Liver (tissue), 10 donors: ENCODE measurements at places on chromosomes 2 and 18.

- H3K27me3 ChIP-seq: no peaks in the 10 kb centered on the region
- no peak for DNase-seq
- H3K36me3 ChIP-seq: no peaks in the 10 kb centered on the region
- no peak overlapping the region for H3K4me3 ChIP-seq
Observed at GRCh38 chr18:11366410-11366809, 217.0 kb upstream of the PIEZO2 start.

GRCh38 chr2:129174143-129174542 is 805.3 kb upstream of the RAB6C start:
- no peak overlapping the region for H3K4me3 ChIP-seq
- no peaks in the 10 kb centered on the region for H3K4me1 ChIP-seq
- no peaks in the 10 kb centered on the region for H3K27me3 ChIP-seq
- H3K36me3 ChIP-seq: no peaks in the 10 kb centered on the region
- H3K27ac ChIP-seq: no peak overlapping the region

DNA sequence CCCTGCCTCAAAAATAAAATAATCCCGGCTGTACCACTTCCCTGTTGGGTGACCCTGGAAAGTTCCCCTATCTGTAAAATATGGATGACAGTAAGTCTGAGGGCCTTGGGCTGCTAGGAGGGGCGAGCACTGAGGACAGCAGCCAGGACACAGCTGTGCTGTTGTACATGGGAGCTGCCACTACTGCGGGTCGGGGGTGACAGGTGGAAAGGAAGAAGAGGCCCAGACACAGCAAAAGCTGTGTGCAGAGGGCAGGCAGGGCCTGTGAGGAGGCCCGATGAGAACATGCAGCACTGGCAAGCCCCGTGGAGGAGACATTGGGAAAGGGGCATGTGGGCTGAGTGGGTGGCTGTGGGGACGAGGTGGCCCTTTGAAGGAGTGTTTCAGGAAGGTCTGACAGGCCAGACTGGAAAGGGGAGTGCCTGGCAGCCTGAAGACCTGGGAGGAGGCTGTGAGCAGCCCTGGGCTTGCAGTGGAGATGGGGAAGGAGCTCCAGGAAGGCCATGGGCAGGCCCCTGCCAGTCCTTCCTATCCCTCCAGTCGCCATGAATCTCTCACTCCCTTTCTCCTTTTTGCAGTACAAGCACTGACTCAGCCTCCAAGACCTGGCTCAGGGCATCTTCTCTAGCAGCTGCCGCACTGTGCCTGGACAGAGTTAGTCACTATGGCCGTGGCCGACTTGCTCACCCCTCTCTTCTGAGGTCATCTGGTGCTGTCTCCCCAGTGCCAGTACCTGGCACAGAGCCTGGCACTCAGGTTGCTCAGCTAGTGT is 28.9 kb upstream of the SEMA4C start:
- H3K27me3 ChIP-seq: no peaks in the 10 kb centered on the region
- no peak for DNase-seq
- H3K27ac ChIP-seq: no peak overlapping the region
- H3K36me3 ChIP-seq: no peaks in the 10 kb centered on the region

GRCh38 chr2:3451169-3451568 is 68.2 kb downstream of the ADI1 start:
- no peak overlapping the region for H3K27ac ChIP-seq
- no peaks in the 10 kb centered on the region for H3K4me1 ChIP-seq
- H3K36me3 ChIP-seq: peaks cover 2% of the 10 kb centered on the region

DNA sequence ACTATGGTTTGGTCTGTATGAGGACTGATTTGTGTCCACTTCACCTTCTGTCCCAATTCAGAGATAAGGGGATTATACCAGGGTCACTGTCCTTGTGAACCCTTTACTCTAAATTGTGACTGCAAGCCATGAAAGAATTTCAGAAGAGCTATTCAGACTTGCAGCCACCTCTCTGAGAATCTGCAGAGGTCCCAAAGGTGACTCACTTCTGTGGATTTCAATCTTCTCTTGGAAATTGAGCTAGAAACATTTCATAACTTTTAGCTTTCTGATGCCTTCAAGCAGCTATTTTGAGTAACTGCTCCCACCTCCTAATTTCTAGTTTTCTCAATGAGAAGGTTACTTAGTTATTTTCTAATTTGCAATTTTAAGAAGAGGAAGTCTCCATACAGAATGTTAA is 1242.4 kb upstream of the ACVR2A start:
- H3K27ac ChIP-seq: no peak overlapping the region
- H3K4me3 ChIP-seq: no peak overlapping the region
- H3K27me3 ChIP-seq: no peaks in the 10 kb centered on the region
- no peaks in the 10 kb centered on the region for H3K36me3 ChIP-seq

- H3K27ac ChIP-seq: no peak overlapping the region
- no peaks in the 10 kb centered on the region for H3K36me3 ChIP-seq
- no peak for DNase-seq
- no peak overlapping the region for H3K4me3 ChIP-seq
- no peaks in the 10 kb centered on the region for H3K4me1 ChIP-seq
Observed at GRCh38 chr2:147161746-147162145, 683.1 kb upstream of the ACVR2A start.

GRCh38 chr2:177678939-177679338 is 286.4 kb downstream of the AGPS start:
- DNase-seq: no peak
- no peaks in the 10 kb centered on the region for H3K36me3 ChIP-seq
- H3K27ac ChIP-seq: no peak overlapping the region

DNA sequence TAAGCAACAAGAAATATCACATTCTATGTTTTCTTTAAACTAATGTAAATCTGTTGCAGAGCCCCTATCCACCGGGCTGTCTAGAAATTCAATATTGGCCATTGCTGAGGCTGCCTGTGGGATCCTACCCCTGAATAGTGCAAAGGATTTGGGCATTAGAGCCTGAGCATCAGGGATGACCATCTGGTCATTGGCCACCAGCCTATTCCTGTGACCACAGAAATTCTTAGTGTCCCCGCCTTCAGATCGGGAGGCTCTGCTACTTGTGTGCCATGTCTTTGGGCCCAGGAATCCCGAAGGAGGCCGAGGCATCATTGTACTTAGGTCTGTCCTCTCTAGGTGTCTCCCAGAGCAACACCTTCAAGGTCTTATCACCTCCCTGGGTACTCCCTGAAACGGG is 73.8 kb downstream of the HRH4 start:
- H3K4me3 ChIP-seq: no peak overlapping the region
- no peak overlapping the region for H3K27ac ChIP-seq
- DNase-seq: no peak
- no peaks in the 10 kb centered on the region for H3K36me3 ChIP-seq
- H3K27me3 ChIP-seq: peaks cover 2% of the 10 kb centered on the region

DNA sequence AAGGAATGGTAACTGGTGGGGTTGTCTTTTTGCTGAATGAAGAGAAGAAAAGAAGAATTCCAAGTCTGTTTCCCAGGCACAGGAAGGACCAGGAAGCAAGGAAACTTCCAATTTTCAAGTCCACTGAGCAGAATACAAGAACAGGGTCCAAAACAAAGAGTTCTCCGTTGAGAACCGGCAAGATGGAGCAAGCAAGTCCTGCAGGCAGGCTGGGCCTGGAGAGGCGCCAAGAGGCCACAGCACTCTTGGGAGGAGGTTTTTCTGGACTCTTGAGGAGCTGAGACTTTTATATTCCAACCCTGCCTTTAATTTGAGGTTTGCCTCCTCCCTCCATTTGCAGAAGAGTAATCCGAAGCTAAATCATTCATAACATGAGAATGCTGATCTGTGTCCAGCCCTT is 224.5 kb downstream of the IKZF2 start:
- no peak for DNase-seq
- no peak overlapping the region for H3K4me3 ChIP-seq
- H3K4me1 ChIP-seq: no peaks in the 10 kb centered on the region
- H3K36me3 ChIP-seq: no peaks in the 10 kb centered on the region

- H3K4me3 ChIP-seq: no peak overlapping the region
- H3K27me3 ChIP-seq: no peaks in the 10 kb centered on the region
- H3K27ac ChIP-seq: no peak overlapping the region
- H3K36me3 ChIP-seq: no peaks in the 10 kb centered on the region
- H3K4me1 ChIP-seq: no peaks in the 10 kb centered on the region
Observed at GRCh38 chr2:98915751-98916358, 20.2 kb downstream of the CRACDL start.

GRCh38 chr2:159711562-159712142 is 654 bp upstream of the MARCHF7 start:
- H3K4me1 ChIP-seq: peaks cover 17% of the 10 kb centered on the region
- H3K27ac ChIP-seq: peak overlapping the region; percentile 95
- peak overlapping the region; percentile 96 for H3K4me3 ChIP-seq
- no peaks in the 10 kb centered on the region for H3K27me3 ChIP-seq

DNA sequence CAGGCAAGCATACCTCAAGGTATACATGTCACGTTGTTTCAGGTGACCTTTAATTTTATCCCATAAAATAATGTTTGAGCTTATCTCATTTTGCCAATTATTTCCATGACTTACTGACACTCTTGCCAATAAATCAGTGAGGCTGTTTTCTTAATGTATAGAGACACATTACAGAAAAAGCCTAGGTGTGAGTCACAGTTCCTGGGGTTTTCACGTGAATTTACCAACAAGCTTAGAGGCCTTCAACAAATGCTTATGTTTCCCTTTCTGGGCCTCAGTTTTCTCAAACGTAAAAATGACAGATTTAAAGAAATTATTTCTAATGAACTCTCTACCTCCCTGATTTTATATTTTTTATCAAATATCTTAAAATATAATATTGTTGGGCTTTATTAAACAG is 517.5 kb upstream of the SPHKAP start:
- H3K27me3 ChIP-seq: no peaks in the 10 kb centered on the region
- no peak overlapping the region for H3K27ac ChIP-seq
- no peak overlapping the region for H3K4me3 ChIP-seq
- no peak for DNase-seq
- H3K36me3 ChIP-seq: no peaks in the 10 kb centered on the region

- H3K27me3 ChIP-seq: no peaks in the 10 kb centered on the region
- DNase-seq: no peak
- H3K36me3 ChIP-seq: no peaks in the 10 kb centered on the region
- H3K4me3 ChIP-seq: no peak overlapping the region
Observed at GRCh38 chr2:71661782-71662181, 208.4 kb downstream of the DYSF start.

DNA sequence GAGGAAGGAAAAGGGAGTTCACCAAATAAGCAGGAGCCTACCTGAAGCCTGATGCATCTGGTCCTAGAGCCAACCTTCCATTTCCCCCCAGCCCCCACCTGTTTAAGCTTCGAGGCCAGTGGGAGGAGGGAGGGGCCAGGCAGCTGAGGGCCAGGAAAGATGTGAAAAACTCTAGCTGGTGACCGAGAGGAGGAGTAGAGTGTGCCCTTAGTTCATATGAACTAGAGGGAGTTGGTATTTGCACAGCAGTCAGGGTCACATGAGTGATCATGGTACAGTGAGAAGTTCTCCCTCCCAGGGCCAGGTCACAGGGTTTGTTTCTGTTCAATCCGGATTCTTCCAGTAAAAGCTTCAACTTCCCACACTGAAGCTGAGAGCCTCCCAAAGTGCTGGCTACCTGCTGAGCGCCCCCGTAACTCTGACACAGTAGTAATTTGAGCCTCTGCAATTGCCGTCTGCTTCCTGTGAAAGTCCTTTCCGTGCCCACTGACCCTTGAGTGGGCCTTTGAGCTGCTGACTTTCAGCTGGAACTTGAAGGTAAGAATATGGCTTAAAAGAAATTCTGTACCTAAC is at the start of gene SULT1C2:
Gene SULT1C2 (plus strand): TSS at position 362 of the 573 bp plus-strand sequence. CDS start 4,773 bp downstream, outside the sequence.
- no peaks in the 10 kb centered on the region for H3K36me3 ChIP-seq
- peak; percentile 48 for DNase-seq
- no peaks in the 10 kb centered on the region for H3K27me3 ChIP-seq
- no peak within 1 kb of the TSS for H3K4me3 ChIP-seq
- no peak within 1 kb of the TSS for H3K27ac ChIP-seq
- H3K4me1 ChIP-seq: no peaks in the 10 kb centered on the region

DNA sequence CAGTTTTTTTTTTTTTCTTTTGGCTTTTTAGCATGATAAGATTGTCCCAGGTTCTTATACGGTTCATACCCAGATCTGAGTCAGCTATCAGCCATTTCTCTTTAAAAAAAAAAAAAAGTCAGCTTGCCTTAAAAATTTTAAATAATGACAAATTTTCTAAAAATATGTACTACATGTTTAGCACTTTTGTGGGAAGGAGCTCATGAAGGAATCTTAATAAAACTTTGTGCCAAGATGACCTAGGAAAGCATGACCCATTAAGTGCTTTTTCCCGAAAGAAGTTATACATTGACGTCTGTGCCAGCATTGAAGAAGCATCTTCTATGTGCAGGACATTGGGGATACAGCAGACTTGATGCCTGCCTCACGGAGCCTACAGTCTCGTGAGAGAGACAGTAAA is 4.5 kb upstream of the RBMS1 start:
- peaks cover 3% of the 10 kb centered on the region for H3K4me1 ChIP-seq
- DNase-seq: no peak
- no peaks in the 10 kb centered on the region for H3K27me3 ChIP-seq
- H3K27ac ChIP-seq: no peak overlapping the region
- H3K4me3 ChIP-seq: no peak overlapping the region
- H3K36me3 ChIP-seq: no peaks in the 10 kb centered on the region
